Iris pigment epithelial cell (primary cell): ENCODE measurements at places on chromosomes 2 and 18.
A peak's percentile ranks its signal among the peaks of the same experiment; 100 is the strongest.

DNA sequence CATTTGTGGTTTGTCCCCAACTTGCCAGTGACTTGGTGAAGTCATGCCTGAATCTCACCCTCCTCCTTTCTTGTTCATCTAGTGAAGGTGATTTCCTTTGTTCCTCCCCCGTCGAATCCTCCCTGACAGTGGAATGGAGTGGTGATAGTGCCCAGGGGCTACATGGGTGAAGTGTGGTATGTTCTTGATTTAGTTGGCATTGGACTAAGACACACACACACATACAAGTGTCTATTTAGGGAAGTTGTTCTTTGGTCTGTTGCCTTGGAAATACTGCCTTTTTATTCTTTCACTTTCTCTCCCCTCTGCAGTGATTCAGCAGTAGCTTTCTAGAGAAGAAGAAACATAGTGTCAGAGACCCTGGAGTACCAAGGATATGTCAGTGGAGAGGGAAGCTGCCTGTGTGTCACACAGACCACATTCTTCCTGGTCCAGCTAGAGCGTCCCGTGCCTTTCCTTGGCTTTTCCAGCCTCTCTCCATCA is 10.9 kb downstream of the INPP4A start:
- peak; percentile 52 for DNase-seq

DNA sequence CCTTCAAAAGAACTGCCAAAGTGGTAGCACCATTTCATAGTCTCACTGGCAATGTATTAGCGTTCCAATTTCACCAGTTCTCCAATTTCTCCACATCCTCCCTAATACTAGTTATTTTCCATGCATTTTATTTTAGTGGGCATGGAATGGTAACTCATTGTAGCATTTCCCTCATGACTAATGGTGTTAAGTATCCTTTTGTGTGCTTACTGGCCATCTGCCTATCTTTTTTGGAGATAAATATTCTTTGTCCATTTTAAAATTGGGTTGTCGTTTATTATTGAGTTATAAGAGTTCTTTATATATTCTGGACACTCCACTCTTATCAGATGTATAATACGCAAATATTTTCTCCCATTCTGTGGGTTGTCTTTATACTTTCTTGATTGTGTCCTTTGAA is 107.1 kb downstream of the THADA start:
- no peak for DNase-seq

- DNase-seq, result peak; percentile 16
Observed at GRCh38 chr2:46041434-46041833, 255.8 kb upstream of the EPAS1 start.

- DNase-seq, result peak; percentile 72
Observed at GRCh38 chr2:233919938-233920337, 2.8 kb downstream of the TRPM8 start.

GRCh38 chr2:109343460-109343859 is 214.5 kb downstream of the SH3RF3 start:
- no peak for DNase-seq

DNA sequence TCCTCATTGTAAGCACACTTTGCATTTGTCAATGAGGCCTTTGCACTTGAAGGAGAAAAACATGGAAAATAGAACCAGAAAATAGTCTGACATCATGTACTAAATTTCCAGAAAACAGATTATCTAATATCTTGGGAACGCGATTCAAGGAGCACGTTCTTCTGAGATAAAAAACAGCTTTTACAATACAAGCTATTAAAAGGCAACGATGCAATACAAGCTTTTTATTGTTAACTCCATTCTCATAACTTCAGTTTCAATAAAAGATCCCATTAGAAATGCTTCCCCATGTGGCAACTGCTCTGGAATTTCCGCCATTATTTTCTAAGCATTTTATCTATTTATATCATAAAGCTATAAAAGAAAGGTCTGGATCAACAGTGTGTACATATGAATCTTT is 40.3 kb downstream of the NRXN1 start:
- no peak for DNase-seq

- DNase-seq, result no peak
Observed at GRCh38 chr2:219457784-219458369, 23.2 kb downstream of the SPEG start.

GRCh38 chr18:74082742-74083556 is 64.7 kb downstream of the FBXO15 start:
- DNase-seq, result no peak

DNA sequence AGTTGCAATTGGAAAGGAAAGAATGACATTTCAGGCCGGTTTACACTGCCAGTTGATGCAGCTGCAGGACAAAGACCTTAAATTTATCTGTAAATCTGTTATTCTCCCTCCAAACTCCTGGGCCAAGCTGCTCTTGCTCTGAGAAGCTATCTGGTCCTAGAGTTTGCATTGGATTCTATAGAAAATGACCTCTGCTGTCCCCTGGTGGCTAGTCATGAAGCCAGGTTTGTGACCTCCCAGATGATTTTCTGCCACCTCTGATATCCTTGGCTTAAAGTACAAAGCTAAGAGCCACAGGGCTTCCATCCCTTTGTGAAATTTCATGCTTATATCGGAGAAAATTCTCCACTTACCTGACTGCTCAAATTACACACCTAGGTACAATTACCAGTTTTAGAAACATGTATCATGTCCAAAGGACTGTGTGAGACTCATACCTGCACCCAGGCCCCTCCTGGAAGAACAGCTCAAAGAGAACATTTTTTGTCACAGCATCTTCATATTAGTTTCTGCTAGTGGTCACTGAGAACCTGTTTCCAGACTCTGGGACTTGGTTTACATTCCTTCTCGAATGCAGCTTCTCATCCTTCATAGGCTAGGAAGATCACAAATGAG is 28.9 kb upstream of the IER3IP1 start:
- DNase-seq, result peak; percentile 43

GRCh38 chr2:70981866-70982810 is 3.7 kb downstream of the ANKRD53 start:
- no peak for DNase-seq

DNA sequence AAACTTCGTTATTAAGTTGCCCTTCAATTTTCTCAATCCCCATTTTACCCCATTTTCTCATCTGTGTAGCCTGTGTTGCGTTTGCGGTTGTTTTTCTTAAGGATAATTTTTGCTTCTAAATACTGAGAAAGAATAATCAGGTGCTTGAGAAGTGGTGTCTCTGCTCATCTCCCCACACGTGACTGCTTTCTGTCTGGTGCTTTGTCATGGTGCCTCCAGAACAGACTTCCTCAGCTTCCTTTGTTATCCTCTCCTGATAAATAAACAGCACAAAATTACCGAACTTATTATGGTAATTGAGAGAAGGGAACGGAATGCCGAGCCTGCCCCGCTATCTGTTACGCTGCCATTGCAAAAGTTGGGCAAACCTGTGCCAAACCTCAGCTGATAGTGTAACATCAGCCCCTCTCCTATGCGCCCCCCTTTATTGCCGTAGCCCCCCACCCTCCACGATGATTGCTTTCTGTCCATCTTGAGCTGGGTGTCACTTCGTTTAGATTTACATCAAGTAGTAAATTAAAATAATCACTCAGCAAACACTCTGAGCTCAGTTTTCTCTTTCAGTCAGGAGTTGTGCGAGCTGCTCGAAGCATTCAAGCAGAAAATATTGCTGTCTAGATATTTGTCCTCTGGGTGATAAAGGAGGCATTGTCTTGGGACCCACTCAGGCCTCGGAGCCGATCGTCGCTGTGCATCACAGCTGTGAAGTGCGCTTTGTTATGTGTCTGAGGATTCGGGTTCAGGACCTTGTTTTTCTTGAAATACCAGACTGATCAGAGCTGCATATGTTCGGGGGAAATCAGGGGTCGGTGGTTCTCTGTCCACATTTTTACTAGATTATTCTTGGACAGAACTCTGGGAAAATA is 1008.5 kb upstream of the FANCL start:
- peak; percentile 15 for DNase-seq

DNA sequence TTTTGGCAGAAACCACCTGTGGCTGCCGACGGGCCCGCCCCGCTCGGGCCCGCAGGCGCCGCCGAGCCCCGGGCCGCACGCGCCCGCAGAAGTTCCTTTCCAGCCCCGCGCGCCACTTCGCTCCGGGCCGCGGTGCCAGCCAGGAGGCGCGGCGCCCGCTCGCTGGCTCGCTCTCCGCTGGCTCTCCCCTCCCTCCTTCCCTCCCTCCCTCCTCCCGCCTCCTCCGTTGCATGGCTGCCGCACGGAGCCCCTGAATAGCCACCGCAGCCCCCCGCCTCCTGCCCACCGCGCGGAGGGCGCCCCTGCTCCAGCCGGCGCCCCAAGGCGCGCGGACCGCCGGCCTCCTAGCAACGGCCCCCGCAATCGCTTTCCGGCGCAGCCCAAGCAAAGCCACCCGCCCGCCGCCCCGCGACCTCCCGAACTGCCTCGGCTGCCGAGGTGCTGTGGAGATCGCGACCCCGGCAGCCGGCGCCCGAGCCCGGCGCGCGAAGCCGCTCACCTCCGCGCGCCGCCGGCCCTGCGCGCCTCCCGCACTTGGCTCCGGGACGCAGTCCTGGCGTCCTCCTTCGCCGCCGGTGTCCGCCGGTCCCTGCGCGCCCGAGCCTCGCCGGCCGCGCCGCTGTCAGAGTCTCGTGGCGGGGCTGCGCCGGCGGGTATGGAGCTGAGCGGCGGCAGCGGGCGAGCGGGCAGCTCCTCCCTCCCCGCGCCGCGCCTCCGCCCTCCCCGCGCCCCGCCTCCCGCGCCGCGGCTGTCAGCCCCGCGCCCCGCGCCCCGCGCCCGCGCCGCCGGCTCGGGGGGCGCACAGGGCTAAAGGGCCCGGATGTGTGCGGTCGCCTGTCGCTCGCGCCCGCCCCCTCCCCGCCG is at the start of gene ZBTB7C:
ZBTB7C (minus strand) TSS at position 657 of the 864 bp plus-strand sequence.
- DNase-seq, result peak; percentile 24

- no peak for DNase-seq
Observed at GRCh38 chr2:76826691-76827090, 695.5 kb downstream of the LRRTM4 start.

DNA sequence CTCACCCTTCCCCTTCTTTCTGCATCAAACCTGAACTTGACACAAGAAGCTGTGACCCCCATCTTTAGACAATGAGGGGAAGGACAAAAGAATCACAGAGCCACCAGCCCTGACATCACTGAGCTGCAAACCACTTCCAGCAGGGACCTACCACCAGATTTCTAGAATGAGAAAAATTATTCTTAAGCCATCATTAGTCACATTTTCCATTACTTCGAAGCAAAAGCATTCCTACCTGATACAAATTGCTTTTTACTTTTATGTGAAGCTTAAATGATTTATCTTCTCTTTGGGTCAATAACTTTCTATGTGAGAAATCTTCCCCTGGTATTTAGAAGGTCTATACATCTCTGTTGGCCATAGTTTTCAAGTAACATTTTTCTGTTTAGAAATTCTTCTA is 134.8 kb downstream of the TCF4 start:
- no peak for DNase-seq

- DNase-seq, result no peak
Observed at GRCh38 chr2:53442783-53443182, 324.8 kb upstream of the CHAC2 start.

DNA sequence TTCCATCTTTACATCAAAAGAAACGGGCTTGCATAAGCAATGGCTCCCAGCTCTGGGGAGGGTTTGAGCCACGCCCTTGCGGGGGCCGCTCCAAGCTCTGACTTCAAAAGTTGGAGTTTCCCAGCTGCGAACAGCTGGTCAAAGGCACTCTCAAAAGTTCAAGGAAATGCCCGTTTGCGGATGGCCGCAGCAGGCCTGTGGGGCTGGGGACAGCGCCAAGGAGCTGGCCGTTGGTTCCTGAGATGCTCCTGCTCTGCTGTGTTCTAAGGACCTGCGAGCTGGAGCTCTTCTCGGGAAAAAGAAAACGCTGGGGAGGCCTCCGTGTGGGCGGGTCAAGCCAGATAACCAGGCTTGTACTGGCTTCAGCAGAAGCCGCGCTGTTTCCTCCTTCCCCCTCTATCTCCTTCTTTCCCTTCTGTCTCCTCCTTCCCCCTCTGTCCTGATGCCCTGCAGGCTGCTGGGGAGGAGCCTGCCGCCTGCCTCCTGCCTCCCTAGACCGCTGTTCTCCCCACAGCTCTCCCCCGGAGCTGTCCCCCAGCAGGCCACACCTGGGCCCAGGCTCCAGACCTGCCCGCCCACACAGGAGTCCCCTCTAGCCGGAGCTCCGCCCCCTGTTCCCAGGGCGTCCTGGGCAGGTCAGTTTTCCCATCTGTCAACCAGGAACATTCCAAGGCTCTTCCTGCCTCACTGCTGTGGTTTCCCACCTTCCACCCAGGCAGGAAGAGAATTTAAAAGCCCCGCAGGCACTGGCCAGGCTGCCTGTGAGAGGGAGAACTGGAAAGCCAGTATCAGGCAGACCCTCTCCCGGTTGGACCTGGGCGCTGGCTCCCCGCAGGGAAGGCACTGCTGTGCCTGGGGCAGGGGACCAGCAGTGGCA is 14.1 kb downstream of the KLF11 start:
- DNase-seq, result peak; percentile 67

GRCh38 chr2:240840435-240841060 is 20.5 kb upstream of the KIF1A start:
- peak; percentile 62 for DNase-seq
